ENCODE measurements at places on chromosomes 6 and 20. TPM values are rescaled to one million over a fixed set of nuclear protein-coding genes. Genes with fewer than 3 reads are reported as not detected.

WFDC10B gene
- total RNA-seq: not detected

MAS1 gene
- not detected for total RNA-seq

EPPIN gene
- total RNA-seq: not detected

SNHG17 gene
- 111 TPM for total RNA-seq

FAXC gene
- total RNA-seq: not detected

All from activated CD4-positive, alpha-beta T cell treated with anti-CD3 and anti-CD28 coated beads, Interleukin-2, amount 10 ng/mL, durations not matched to agents 24 days and 14 days (primary cell).